ENCODE measurements at places on chromosomes 2 and 18.
A peak's percentile ranks its signal among the peaks of the same experiment; 100 is the strongest.

- no peak for DNase-seq
Observed at GRCh38 chr2:74544634-74545033, 9.1 kb downstream of the LOXL3 start.

DNA sequence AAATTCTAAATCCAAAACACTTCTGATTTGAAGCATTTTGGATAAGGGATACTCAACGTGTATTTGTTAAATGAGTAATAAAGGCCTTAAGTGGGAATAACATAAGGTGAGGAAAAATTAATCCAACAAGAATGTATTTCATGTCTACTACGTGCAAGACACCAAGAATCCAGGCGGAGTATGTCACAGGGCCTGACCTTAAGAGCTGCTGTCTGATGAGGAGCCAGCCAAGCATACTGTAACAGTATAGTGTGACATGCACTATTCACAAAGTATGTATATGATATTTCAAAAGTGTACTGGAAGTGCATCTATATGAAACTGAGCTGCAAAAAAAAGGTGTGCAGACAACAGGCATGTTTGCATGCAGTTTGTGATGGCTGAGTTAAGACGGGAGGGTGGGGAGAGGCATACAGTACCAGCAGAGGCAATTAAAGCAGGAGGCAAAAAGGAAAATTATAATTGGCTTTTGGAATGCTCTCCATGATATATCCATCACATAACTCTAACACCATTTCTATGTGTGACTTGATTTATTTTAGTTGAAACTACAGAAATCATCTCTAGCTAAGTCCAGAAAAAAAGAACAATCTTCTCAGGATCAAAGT, 18.2 kb downstream of the IWS1 start:
- no peak for DNase-seq

GRCh38 chr18:75088021-75088506, 120.9 kb downstream of the PTGR3 start:
- no peak for DNase-seq

DNA sequence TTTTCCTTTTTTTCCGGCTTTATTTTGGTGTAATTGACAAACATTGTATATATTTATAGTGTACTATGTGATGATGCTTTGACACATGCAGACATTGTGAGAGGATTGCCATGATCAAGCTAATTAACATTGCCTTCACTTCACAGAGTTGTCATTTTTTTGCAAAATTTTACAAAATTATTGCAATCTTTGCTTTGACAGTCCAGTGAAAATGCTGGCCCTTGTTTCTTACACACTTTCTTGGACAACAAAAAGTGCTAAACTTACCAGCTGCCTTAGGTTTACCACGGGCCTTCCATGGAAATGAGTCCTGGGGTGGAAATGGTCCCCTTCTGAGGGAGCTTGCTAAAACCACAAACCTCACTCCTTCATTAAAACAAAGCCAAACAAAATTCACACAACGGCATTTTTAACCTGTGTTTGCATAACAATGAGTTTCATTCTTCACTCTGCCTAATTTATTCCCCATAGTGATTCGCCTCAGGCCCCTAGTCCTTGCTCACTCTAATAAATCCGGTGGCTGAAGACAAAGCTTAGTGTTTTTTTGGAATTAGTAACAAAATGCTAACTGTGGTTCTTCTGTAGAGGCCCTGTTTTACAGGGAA, 32.2 kb downstream of the LINC00305 start:
- DNase-seq, result no peak

- no peak for DNase-seq
Observed at GRCh38 chr2:60707750-60708371, 48.2 kb upstream of the PAPOLG start.

GRCh38 chr2:203982276-203982675, 45.7 kb downstream of the ICOS start:
- no peak for DNase-seq

- DNase-seq, result peak; percentile 6
Observed at GRCh38 chr2:8424997-8425900, 256.6 kb upstream of the ID2 start.

DNA sequence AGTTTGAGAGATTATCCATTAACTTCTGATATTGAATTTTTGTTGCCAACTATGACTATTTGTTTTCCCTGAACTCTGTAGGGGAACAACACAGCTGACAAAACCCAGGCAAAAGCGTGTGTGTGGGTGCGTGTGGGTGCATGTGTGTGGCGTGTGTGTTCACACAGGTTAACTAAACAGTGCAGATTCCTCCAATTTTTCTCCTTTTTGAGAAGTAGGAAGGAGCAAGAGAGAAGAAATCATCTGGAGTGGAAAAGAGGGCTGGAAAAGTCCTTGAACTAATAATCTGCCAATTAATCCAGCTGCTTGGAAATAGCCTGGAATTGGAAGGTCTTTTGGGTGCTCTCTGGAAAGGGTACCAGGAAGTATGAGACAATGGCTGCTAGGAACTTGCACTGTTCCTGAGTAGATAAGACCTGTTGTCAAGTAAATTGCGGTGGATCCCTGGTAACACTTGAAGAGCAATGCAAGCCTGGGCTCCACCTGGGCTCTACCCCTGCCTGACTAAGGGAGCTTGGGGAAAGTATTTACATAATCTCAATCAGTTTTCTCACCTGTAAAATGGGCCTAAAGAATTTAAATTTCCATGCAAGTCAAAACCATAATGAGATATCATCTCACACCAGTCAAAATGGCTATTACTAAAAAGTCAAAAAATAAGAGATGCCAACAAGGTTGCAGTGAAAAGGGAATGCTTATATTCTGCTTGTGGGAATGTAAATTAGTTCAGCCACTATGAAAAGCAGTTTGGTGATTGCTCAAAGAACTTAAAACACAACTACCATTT, 40.5 kb upstream of the IL1R1 start:
- no peak for DNase-seq

DNA sequence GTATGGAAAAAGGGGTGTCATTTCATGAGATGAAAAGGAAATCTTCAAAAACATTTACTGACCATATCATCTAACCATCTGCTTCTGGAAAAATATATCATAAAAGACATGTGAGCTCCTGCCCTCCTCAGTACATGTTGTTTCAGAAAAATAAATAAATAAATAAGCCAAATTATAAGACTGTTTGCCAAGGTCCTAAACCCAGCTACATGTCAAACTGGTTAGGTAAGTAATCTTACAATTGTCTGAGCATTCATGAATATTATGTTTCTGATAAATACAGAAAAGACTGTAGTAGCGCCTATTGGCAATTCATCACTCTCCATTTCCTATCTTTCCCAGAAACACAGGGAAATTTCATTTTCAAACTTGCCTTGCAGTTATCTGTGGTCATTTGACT, 138.9 kb upstream of the SETBP1 start:
- DNase-seq, result no peak

GRCh38 chr2:231169488-231169887, 28.9 kb upstream of the ARMC9 start:
- no peak for DNase-seq

- no peak for DNase-seq
Observed at GRCh38 chr18:53541924-53542323, 682.5 kb downstream of the MBD2 start.

- DNase-seq, result no peak
Observed at GRCh38 chr18:77857678-77858655, 608.3 kb downstream of the GALR1 start.

- no peak for DNase-seq
Observed at GRCh38 chr2:150486539-150487484, 655 bp downstream of the RND3 start.

GRCh38 chr2:121735518-121736074, 1.1 kb downstream of the NIFK start:
- DNase-seq, result no peak

GRCh38 chr18:50720325-50720674, 99.5 kb downstream of the MRO start:
- DNase-seq, result no peak

DNA sequence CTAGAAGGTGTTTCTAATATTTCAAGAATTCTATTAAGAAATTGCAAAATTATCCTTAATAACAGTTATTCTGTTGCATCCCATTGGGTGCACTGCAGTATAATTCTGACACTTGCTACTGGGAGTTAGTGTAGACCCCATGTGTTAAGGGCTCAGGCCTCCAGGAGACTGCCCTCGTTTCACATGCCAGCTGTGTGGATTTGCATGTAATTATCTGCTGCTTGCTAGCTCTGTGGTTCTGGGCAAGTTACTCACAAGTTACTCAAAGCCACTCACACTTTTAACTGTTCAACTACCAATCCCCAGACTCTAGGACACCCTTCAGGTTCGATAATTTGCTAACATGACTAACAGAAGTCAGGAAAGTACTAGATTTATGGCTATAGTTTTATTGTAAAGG, 38.6 kb downstream of the ST6GAL2 start:
- DNase-seq, result no peak

DNA sequence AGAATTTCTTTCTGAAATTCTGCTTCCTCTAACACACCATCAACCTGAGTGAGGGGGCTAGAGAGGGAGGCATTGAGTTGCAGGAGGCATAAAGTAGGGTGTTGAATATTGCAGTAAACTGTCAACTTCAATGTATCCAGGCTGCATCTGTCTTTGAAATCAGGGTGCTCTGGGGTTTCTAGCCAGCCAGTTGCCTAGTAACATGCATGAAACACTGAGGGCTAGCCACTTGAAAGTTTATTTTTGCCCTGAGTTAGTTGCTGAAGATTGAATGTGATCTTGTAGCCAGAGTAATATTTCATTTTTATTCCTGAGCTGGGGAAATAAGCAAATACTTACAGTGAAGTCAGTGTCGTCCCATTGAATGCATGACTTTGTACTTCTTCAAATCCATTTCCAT, 41.9 kb downstream of the LHCGR start:
- no peak for DNase-seq

DNA sequence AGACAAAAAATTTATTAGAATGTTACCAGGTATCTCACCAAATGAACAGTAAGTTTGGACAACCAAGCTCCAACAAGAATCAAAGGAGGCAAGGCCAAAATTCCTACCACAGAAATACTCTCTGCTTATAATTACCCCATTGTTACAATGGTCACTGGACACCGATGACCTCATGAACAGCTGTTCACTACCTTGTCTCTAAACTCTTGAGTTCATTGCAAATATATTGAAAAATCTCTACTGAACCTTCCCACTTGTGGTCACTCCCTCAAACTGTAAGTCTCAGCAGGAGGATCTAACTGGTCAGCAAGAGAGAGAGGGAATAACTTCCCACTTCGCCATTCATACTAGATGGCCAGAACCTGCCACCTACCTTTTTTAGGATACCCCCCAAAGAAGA, 50.0 kb downstream of the ERBB4 start:
- DNase-seq, result no peak

GRCh38 chr2:218323526-218324472, 31.5 kb upstream of the TMBIM1 start:
- no peak for DNase-seq

GRCh38 chr2:112916145-112916571, 5.2 kb downstream of the IL37 start:
- no peak for DNase-seq

DNA sequence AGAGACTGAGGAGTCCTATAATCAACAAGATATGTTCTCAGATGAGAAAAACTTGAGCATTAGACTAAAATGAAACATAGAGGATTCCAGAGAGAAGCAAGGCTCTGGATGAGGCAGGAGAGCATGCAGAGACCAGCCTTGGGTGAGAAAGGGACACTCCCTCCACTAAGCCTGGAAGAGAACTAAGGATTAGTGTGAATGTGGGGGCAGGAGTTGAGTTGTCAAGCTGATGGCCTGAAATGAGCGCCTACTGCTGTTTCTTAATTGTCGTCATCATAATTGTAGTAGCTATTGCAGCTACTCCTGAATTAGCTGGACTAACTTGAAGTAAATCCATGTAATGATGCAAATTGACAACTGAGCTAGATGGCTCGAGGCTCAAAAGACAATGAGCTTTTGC, 114.1 kb downstream of the PKP4 start:
- no peak for DNase-seq

- no peak for DNase-seq
Observed at GRCh38 chr2:128817171-128817570, 498.5 kb upstream of the HS6ST1 start.

GRCh38 chr2:220966636-220967035, 605.5 kb downstream of the EPHA4 start:
- no peak for DNase-seq

GRCh38 chr2:12057436-12058166, 311.2 kb downstream of the LPIN1 start:
- peak; percentile 18 for DNase-seq

- no peak for DNase-seq
Observed at GRCh38 chr2:32715391-32715841, 87.6 kb downstream of the TTC27 start.

Data from activated T-cell treated with anti-CD3 and anti-CD28 coated beads for 1 hour (primary cell).